ENCODE measurements at places on chromosomes 12 and 14.

DNA sequence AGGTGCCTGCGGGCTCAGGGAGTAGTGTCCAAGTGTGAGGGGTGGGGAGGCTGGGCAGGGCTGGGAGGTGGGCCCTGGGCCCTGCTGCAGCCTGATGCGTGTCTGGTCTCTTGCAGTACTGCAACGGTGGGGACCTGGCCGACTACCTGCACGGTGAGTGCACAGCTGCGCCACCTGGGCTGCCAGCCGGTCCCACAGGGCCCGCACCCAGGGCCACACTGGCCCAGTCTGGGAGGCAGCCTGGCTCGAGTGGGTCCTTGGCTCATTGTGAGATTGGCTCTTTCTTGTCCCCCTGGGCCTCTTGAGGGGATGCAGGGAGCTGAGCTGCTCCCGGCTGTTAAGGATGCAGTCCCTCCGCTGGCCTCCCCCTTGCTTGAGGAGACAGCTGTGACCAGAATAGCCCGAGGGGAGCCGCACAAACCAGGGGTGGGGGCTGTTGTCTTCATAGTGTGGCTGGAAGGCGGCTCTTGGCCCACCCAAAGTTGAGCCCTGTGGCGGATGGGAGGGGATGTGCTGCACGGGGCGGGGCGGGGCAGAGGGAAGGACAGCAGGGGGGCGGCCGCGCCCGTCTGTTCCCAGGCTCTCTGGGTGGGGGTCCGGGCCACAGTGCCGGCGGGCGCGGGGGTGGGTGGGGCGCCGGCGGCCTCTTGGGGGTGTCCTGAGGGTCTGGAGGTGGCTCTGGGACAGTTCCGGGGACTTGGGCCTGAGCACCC is 13.1 kb downstream of the ULK1 start:
- no peak for DNase-seq

DNA sequence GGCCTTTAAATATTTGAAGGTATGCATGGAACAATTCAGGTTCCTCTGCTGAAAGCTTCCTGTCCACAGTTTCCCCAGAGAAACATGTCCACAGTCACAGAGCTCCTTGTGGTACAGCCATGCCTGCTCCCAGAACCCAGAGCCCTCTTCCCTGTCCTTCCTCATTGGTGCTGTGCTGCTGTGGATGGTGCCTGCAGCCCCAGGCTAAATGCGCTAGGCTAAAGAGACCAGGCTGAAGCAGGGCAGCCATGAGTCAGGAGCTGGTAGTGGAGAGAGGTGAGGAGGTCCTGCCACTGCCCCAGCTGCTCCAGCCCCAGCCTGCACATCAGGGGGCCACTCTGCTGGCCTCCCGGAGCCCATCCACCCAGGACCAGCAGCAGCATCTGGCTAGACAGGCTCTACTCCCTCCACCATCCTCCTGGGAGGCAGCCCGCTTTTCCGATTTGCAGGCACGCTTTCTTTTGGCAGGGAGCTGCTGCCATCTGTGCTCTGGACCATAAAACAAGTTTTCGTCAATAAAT is 65.4 kb upstream of the DDX11 start:
- DNase-seq, result no peak

DNA sequence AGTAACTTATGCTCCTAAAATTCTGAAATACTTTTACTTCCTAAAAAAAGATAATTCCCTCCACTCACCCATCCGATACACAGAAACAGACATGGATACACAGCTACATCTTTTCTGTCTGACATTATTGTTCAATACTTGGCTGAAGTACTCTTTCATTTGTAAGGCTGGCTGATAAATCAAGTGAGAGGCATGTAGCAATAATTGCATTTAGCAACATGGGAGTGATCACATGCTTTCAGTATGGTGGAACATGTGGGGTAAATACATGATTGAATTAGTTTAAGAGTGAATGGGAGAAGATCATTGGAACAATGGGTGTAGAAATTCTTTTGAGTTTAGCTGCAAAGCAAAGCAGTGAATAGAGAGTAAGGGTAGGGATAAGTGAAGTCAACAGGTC is 25.6 kb downstream of the PTPRQ start:
- DNase-seq, result no peak

GRCh38 chr12:8045952-8046944 is 13.7 kb downstream of the FOXJ2 start:
- DNase-seq, result peak; percentile 39

GRCh38 chr14:20802341-20803084 is at the start of gene RNASE1:
RNASE1 (minus strand) TSS chr14:20802844; CDS start chr14:20802068, 776 bp downstream.
- DNase-seq, result no peak

- no peak for DNase-seq
Measured at GRCh38 chr14:58637040-58637390, 747 bp upstream of the DACT1 start.

DNA sequence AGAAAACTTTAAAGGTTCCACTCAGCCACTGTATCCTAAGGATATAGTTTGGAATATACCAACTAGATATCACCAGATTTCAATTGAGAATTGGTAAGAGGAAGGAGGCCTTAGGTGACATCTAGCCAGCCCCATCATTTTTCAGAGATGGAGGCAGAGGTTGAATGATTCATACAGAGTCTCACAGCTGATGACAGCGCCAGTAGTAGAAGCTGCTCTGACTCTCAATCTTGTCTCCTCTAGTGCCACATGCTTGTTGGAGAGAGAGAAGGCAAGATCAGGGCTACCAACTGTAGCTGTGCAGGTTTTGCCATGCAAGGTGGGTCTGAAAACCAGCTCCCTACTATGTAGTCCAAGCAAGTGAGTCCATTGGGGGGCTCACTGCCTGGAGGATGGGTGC is 6.1 kb downstream of the FRMD6 start:
- DNase-seq, result no peak

DNA sequence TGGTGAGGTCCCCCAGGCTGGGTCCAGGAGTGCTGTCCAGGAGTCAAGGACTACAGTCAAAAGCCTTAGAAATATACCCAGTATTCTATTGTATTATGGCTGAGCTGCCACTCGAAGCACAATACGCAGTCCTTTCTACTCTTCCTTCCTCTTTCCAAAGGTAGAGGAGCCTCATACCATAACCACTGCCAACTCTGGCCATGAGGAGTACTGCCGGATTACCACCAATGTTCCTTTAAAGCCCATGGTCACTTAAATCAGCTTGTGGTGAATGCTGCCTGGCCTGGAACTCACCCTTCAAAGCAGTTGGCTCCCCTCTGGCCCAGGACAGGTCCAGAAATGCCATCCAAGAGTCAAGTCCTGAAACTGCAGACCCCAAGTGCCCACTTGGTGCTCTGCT is 425.4 kb downstream of the SLC16A7 start:
- no peak for DNase-seq

- DNase-seq, result no peak
Measured at GRCh38 chr14:93912782-93913181, 14.4 kb upstream of the FAM181A start.

- no peak for DNase-seq
Measured at GRCh38 chr12:33486058-33486457, 46.4 kb upstream of the SYT10 start.

- no peak for DNase-seq
Measured at GRCh38 chr14:93064411-93065271, 51.1 kb downstream of the ITPK1 start.

GRCh38 chr14:89013698-89014568 is 189.5 kb downstream of the TTC8 start:
- DNase-seq, result no peak

DNA sequence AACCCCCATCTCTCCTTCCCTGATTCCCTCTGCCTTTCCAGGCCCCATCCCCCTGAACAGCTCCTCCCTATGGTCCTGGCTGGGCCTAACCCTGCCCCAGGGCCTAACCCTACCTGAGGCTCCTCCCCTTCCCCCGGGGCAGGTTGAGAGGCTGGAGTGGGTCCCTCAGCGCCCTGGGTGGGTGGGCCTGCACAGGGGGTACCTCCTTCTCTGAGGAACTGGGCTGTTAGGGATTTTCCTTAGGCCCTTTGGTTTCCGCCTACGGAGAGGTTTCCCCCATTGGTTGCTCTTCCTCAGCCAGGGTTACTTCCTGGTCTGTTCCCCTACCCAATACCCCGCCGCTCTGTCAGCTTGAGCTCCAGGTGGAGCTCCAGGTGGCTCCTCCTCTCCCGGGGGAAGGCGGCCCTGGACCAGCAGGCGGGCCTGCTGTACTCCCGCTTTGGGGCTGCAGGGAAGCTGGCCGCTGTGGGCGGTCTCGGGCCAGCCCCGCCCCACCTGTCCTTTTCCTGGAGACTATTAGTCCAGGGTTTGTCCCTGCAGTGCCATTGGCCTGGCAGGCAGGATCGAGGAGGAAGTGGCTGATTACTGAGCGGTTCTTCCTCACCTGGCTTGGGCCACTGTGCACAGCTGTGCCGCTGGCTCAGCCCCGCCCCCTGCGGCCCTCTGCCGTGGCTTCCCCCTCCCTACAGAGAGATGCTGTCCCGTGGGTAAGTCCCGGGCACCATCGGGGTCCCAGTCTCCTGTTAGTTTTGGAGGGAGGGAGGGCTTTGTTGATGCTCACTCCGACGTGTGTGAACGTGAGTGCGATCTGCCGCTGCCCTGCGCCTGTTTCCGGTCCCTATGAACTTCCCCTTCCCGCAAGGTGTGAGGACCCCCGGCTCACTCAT is 2.5 kb downstream of the C12orf57 start:
- DNase-seq, result no peak

- DNase-seq, result peak; percentile 25
Measured at GRCh38 chr14:64983439-64984310, 3.0 kb upstream of the FNTB start.

DNA sequence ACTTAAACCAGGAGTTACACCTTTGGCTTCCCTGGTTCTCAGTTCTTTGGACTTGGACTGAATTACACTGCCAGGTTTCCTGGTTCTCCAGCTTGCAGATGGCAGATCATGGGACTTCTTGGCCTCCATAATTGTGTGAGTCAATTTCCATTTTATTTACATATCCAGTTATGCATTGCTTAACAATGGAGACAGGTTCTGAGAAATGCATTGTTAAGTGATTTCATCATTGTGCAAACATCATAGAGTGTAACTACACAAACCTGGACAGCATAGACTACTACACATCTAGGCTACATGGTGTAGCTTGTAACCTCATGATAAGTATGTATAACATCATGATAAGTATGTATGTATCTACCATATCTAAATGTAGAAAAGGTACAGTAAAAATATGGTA is 276.1 kb upstream of the BTG1 start:
- DNase-seq, result no peak

DNA sequence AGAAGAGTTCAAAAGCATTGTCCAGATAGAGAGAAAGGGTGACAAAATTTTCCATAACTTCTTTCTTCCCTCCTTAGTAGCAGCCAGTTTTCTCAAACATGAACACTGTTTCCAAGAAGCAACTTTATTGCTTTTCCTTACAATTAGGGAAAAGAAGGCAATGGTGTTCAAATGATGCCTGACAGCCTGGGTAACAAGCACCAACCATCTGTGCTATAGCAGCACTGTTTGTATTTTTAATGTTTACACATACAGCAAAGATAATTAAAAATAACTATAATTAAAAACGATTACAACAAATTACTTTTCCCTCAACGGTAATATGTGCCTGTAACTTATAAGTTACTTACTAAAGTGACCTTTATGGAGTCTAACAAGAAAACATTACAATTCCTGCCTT is 450.6 kb upstream of the LMO3 start:
- no peak for DNase-seq

DNA sequence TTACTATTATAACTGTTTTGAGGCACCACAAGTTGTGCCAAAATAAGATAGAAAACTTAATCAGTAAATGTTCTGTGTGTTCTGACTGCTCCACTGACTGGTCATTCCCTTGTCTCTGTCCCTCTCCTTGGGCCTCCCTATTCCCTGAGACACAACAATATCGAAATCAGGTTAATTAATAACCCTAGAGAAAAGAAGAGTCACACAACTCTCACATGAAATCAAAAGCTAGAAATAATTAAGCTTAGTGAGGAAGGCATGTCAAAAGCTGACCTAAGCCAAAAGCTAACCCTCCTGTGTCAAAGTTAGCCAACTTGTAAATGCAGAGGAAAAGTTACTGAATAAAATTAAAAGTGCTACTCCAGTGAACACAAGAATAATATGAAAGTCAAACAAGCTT is 53.8 kb upstream of the CCDC196 start:
- DNase-seq, result no peak

GRCh38 chr14:101130861-101131260 is 227.3 kb upstream of the RTL1 start:
- DNase-seq, result no peak

DNA sequence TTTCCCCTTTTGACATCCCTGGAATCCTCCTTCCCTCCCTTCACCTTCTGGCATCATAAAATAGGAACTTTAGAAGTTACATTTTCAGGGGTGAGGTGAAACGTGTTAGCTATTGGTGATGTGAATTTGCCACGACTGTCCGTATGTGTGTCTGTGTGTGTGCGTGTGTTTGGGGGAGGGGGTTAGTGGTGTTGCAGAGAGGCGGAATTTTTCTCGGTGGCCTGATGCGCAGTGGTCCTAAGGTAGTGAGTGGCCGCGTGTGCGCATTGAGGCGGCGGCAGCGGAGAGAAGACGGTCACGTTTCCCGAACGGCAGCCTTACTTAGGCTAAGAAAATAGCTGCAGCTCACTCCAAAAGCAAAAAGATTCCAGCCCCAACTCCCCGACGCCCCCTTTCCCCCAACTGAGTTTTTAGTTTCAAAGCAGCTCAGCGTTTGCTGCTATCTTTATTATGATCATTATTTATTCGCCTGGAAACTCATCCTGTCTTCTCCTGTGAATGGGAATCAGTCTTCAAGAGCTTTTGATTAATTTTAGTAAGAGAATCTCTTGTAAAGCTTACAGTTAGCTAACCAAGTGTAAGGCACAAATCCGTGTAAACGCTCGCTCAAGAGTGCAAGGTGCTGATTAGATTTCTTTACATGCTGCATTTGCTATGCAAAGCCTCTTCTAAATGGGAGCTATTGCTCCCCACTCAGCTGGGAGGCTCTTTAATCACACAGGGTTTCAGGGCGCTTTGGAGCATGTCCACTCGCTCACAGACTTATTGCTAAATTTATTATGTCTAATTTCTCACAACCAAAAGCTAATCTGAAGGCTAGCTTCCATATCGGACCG is 4.7 kb downstream of the FLRT2 start:
- no peak for DNase-seq

- no peak for DNase-seq
Measured at GRCh38 chr12:114697741-114698565, 14.0 kb upstream of the TBX3 start.

DNA sequence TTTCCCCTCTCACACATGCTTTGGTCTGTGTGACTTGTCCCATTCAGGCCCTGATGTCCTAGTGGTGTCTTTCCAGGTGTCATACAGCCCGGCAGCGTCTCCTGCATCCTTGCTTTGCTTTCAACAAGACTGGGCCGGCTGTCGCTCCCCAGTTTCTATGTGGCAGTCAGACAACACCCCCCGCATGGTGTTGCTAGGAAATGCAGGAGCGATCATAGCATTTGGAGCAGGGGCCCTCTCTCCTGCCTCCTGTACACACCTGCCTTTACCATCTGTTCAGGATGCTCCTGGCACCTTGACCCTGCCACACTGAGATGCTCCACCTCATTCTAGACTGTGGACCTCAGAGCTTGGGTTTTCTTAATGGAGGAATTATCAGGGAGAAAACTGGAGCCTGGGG is 29.5 kb downstream of the CACNA1C start:
- no peak for DNase-seq

- no peak for DNase-seq
Measured at GRCh38 chr12:29346769-29347421, 34.1 kb downstream of the ERGIC2 start.

GRCh38 chr14:60241091-60241490 is 7.9 kb upstream of the PPM1A start:
- no peak for DNase-seq

- DNase-seq, result no peak
Measured at GRCh38 chr12:89205517-89205916, 146.8 kb downstream of the DUSP6 start.

GRCh38 chr12:89183985-89184435 is 168.3 kb downstream of the DUSP6 start:
- no peak for DNase-seq

All from GDM1 (cell line).